SK-N-MC (cell line): ENCODE measurements at places on chromosomes 13 and 19.

- DNase-seq: no peak
These were observed 19.3 kb downstream of the TNFSF11 start for GRCh38 chr13:42592915-42593900.

- DNase-seq: no peak
These were observed 12.3 kb upstream of the ARL11 start for GRCh38 chr13:49615836-49616675.

- peak; percentile 22 for DNase-seq
These were observed 50.3 kb upstream of the SIN3B start for GRCh38 chr19:16778796-16779411.

DNA sequence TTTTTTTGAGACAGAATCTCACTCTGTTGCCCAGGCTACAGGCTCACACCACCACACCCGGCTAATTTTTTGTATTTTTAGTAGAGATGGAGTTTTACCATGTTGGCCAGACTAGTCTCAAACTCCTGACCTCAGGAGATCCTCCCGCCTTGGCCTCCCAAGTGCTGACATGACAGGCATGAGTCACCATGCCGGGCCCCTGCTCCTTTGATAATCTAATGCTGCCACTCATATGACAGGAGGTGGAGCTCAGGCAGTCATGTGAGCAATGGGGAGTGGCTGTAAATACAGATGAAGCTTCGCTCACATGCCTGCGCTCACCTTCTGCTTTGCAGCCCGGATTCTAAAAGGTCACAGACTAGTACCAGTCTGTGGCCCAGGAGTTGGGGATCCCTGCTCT lies 25.1 kb downstream of the ARHGEF18 start:
- DNase-seq: no peak

- no peak for DNase-seq
These were observed 246.5 kb downstream of the FGF9 start for GRCh38 chr13:21917086-21918015.

DNA sequence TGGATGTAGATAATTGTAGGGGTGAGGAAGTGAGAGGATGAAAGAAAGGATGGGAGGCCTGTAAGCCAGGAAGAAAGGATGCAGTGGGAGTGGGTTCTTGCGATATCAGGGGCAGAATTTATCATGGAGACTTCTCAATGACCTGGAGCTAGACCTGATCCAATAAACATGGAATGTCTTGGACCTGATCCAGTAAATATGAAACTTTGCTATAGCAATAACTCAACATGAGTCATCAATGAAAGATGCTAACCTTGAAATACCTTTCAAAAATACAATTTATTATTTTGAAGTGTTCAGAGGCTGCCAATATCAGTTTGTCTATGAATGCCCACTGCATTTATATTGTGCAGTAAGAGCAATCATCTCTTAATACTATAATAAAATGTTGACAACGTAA lies 279.5 kb downstream of the POU4F1 start:
- DNase-seq: no peak

DNA sequence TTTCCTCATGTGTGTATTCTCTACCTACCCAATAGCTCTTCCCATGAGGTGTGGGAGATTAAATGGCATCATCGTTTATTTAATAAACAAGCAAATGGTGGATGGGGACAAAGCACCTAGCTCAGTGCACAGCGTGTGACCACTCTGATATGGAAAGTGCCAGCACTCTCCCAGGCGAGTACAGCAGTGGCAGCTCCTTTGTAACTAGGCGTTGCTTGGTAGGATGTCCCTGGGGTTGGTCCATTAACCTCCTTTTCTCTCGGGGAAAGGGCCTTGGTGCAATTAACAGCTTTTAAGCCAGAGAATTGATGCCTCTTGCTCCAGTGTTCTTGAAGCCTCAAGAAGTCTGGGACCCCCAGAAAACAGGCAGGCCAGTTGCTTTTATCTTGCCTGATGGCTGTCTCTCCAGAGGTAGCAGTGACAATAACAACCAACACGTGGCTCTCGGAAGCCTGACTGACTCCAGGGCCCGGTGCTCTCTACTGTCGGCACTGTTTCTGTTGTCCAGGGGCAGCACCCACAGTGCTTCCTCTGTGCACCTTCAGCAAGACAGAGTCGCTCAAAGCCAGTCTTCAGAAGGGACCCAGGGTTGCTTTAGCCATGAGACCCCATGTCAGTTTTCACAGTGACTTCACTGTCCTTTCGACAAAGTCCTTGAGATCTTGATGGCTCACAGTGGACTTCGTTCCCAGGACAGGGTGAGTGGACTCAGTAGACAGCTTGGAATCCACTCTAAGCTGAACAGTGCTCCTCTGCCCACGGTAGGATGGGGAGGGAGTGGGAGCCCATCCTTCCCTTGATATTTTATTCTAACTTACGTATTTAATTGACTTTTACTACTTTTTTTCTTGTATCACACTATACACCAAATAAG lies 33.9 kb upstream of the NPAS1 start:
- no peak for DNase-seq

DNA sequence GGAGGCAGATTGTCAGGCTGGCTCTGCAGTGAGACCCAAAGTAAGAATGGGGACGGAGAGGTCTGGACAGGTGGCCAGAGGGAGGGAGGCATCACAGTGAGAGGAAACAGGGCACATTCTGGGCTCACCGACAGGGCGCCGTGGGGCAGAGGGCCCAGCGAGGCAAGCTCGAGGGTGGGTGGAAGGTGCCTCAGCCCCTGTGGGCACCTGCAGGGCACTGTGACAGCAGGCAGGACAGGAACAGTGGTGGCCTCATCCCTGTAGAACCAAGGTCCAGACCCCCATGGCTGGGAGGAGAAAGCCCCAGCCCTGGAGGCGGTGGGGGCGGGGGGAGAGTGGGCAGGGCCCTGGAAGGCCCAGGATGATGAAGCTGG lies 27.7 kb downstream of the PIP5K1C start:
- DNase-seq: no peak

- no peak for DNase-seq
These were observed 37.4 kb downstream of the CEBPA start for GRCh38 chr19:33264881-33265445.

DNA sequence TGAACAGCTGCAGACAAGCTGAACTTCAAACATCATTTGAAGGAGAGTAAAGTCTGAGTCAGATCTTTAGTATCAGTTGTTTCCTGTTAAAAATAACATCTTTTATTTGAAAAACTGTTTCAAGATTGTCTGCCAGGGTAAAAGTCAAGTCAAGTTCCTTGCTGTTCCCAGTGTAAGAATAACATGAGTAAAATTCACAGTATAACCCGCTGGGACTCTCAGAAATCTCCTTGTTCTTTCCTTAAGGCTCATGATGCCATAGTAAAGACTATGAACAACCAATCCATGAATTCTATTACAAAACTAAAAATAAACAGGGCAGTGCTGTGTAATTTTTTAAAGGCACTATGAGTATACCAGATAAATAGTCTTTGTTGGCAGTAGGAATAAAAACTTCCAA lies 112.9 kb downstream of the IRS2 start:
- no peak for DNase-seq

GRCh38 chr13:103466761-103467160 lies 400.5 kb upstream of the SLC10A2 start:
- DNase-seq: no peak
